Stimulated activated CD8-positive, alpha-beta memory T cell treated with anti-CD3 and anti-CD28 coated beads, Interleukin-15, amount 100 ng/mL, for 48 hours (primary cell): ENCODE measurements at places on chromosomes 11 and 22.

DNA sequence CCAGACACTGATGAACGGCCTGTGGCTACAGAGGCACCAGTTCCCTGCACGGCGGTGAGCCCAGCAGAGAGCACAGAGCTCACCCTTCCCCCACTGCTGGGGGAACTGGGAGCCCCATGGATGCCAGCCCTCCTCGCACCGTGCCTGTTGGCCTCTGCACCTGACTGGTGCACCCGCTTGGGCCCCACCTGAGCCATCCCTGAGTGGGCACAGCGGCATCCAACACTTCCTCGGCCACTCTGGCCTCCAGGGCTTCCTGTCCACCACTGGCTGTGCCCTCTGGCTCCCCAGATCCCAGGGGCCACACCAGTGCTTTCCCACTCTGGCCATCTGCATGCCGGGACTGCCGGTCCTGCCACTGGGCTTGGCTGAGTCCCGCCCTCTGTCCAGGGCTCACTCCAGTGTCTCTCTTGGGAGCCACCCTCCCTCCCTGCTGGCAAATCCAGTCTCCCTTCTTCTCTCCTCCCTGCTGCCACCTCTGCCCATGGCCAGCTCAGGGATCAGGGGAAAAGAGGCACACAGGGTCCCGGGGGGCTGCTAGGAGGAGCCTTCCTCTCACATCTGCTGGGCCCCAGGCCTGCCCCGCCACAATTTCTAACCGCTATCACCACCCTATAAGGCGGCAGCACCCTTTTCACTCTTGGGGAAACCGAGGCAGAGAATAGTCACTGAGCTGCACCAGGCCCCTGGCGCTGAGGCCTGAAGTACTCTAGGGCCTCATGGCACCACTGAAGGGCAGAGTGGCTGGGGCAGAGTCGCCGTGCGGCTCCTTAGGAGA lies 33.0 kb downstream of the GNB1L start:
- no peak for DNase-seq

DNA sequence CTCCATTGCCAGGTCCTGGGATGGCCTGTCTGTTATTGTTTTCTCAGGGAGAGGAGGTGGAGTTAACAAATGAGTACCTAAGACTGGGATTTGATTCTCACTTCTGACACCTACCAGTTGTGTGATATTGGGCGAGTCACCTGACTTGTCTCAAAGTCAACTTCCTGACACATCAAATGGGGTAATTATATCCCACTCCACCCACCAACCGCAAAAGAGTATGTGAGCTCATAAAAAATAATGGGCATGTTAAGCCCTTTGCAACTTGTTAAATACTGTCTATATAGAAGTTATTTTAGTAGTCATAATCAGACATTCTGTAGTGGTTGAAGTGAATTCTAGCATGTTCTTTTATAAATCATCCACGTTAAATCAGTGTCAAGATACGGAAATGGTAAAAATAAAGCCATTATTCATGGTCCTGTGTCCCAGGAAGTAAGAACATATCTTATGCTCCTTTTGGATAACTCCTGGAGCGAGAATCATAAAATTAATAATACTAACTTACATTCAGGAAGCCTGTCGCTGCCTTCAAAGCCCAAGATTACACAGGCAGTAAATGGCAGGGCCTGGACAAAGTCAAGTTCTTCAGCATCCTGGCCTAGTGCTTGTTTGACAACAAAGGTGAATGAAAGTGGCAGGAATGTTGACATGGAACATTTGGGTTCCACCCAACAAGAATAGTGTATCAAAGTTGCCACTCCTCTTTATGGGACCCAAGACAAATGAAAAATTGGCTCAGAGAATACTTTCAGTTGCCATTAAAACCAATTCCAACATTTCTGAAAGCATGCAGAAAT lies 54.3 kb downstream of the SYTL2 start:
- no peak for DNase-seq

DNA sequence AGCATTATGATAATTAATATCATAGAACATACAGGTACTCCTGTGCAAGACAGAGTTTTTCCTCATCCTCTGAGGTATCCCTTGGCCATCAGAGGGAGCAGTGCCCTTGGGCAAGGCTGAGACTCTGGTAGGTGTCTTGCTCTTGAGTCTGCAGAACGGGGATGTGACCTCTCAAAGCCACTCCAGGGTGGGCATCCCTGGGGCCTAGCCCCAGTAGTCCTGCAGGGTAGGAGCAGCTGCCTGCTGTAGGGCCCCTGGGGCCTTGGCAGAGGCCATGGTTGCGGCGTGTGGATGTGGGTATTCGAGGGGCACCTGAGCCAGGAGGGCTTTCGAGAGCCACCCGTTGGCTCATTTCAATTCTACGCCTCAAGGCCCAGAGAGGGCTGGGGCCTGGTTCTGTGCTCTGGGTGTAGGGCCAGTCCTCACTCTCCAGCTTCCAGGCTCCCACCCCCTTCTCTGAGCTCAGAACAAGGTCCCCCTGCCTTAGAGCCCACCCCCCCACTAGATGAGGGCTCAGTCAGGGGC lies 7.7 kb upstream of the OMP start:
- DNase-seq = no peak

DNA sequence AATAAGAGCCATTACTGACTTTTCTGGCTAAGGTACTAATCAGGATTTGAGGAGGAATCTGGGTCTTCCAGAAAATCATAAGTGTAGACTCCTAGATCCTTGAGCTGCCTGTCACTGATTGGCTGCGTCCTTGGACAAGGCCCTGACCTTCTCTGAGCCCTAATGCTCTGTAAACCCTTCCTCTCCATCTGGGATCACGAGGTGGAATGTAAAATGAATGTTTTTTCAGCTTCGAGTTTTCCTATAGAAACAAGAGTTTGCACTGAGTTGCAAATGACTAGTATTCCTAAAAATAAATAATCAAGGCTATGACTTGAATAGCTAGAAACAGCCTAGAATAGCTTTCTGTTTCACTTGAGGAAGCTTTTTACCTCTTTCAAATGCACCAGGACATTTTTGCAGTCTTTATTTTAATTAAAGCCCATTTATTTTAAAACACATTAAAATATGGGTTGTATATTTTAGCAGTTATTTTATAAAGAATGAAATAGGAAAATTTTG lies 1.1 kb upstream of the DIXDC1 start:
- DNase-seq = no peak

GRCh38 chr11:73257342-73258103 lies 14.6 kb upstream of the P2RY6 start:
- no peak for DNase-seq

GRCh38 chr22:37674951-37675929 lies at the start of gene LGALS1:
Gene LGALS1, plus strand, starts transcription at chr22:37675636. Its CDS starts 67 bp downstream, at chr22:37675703.
- peak; percentile 72 for DNase-seq

DNA sequence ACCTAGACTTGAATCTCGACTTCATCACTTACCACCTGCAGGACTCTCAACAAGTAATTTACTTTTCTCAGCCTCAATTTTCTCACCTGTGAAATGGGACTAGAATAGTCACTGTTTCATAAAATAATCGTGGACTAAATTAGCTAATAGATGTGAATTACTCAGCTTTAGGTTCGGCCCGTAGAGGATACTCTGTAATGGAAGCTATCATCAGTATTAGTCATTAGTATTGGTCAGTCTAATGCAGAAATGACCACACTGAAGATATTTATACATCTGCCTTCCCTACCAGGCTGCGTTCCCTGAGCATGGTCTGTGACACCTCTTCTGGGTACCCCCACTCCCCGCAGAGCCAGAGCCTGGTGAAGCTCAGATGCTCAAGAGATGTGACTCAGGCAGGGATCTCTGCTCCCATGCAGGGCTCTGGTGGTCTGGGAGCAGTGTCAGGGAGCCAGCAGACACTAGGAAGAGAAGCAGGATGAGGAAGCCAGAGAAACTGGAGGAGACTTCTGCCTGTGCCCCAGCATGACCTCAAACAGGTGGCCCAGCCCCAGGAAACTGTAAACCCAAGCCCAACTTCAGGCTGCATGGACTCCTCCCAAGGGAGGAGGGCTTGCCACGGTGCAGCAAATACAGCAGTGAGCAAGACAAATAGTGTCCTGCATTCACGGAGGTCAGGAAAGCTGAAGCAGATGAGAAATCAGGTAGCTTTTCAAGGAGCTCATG lies 88.0 kb upstream of the E2F8 start:
- no peak for DNase-seq

- DNase-seq = no peak
Measured at GRCh38 chr11:64529559-64530520, 61.2 kb upstream of the SLC22A12 start.

DNA sequence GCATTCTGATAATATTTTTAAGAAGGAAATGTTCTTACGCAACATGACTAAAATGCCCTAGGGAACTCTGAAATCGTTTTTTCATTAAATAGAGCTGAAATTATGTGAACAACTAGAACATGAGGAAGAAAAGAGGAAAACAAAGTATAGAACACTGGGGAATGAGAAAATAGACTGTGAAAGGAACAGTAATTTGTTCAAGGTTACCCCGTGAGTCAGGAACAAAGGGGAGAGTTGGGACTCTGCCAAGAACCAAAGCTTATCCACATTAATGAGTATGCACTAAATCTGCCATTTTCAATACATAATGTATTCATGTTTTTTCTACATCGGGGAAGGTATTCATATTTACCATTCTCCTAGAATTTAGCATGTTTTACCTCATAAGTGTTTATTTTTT lies 961.8 kb upstream of the CCDC90B start:
- no peak for DNase-seq

DNA sequence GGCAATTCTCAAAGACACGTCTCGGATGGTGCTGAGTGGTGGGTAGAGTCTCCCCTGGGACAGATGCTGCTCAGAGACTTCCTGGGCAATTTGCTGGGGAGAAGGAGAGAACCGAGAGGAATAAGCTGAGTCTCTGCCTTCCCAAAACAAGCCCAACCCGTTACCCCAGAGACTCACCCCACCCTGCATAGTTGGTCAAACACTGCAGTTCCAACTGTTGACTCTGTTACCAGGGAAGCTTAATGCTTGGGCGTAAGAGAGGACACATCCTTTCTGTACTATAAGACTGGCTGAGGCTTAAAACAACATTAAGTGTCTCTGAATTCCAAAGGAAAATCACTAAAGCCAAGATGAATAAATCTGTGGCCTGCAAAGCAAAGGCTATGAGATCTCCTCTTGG lies 68.1 kb downstream of the CCDC81 start:
- no peak for DNase-seq

GRCh38 chr22:24421428-24421931 lies 5.9 kb upstream of the ADORA2A start:
- DNase-seq = no peak

- peak; percentile 67 for DNase-seq
Measured at GRCh38 chr22:32050678-32051515, 7.8 kb downstream of the SLC5A1 start.

GRCh38 chr22:36659762-36660509 lies 43.6 kb downstream of the CACNG2 start:
- peak; percentile 38 for DNase-seq
